Kidney (tissue), 22 donors: ENCODE measurements at places on chromosomes 4 and X.

DNA sequence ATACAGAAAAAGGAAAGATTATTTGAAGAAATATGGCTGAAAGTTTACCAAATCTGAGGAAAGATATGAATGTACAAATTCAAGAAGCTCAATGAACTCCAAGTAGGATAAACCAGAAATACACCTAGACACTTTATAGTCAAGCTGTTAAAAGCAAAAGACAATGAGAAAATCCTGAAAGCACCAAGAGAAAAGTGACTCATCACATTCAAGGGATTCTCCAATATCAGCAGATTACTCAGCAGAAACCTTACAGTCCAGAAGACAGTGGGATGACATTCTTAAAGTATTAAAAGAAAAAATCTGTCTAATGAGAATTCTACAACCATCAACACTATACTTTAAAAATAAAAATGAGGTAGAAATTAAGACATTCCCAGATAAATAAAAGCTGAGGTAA, 223.8 kb upstream of the ZCCHC13 start:
- DNase-seq, result no peak
- no peak overlapping the region for H3K27ac ChIP-seq
- H3K4me1 ChIP-seq, result no peaks in the 10 kb centered on the region
- H3K36me3 ChIP-seq, result no peaks in the 10 kb centered on the region
- H3K4me3 ChIP-seq, result no peak overlapping the region

- peak overlapping the region; percentile 84 for H3K27ac ChIP-seq
- no peak for DNase-seq
- no peaks in the 10 kb centered on the region for H3K36me3 ChIP-seq
- H3K27me3 ChIP-seq, result no peaks in the 10 kb centered on the region
Observed at GRCh38 chr4:24598025-24598424, 13.7 kb upstream of the DHX15 start.

GRCh38 chrX:153029875-153030274, 26.4 kb upstream of the PNMA3 start:
- H3K27ac ChIP-seq, result no peak overlapping the region
- no peak for DNase-seq
- no peaks in the 10 kb centered on the region for H3K36me3 ChIP-seq

GRCh38 chrX:11899091-11899490, 141.1 kb downstream of the MSL3 start:
- no peak overlapping the region for H3K27ac ChIP-seq
- no peak overlapping the region for H3K4me3 ChIP-seq
- no peaks in the 10 kb centered on the region for H3K27me3 ChIP-seq
- no peaks in the 10 kb centered on the region for H3K4me1 ChIP-seq
- H3K36me3 ChIP-seq, result no peaks in the 10 kb centered on the region
- DNase-seq, result no peak

GRCh38 chr4:44583393-44583792, 68.0 kb downstream of the YIPF7 start:
- H3K4me3 ChIP-seq, result no peak overlapping the region
- H3K36me3 ChIP-seq, result no peaks in the 10 kb centered on the region
- H3K27me3 ChIP-seq, result no peaks in the 10 kb centered on the region
- H3K4me1 ChIP-seq, result no peaks in the 10 kb centered on the region
